NCI-H1105 treated with DMSO at 0.1 percent for 48 hours (cell line): ENCODE measurements at places on chromosomes 3 and 15.

DNA sequence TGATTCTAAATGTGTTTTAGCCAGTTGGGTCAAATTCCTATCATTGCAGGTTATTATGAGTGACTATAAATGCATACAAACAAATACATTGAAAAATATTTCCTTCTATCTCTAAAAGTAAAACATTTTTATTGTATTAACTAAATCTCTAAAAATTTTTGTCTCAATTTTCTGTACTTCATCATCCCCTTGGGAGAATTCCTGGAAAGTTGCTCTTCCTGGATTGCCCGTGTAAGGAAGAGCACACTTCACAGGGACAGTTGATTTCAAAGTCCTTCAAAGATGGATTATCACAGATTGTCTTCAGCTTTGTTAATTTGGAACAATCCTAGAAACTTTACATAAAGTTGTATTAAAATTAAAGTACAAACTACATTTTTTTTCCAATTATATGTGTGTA lies 595.6 kb downstream of the ROBO1 start:
- no peak for DNase-seq

DNA sequence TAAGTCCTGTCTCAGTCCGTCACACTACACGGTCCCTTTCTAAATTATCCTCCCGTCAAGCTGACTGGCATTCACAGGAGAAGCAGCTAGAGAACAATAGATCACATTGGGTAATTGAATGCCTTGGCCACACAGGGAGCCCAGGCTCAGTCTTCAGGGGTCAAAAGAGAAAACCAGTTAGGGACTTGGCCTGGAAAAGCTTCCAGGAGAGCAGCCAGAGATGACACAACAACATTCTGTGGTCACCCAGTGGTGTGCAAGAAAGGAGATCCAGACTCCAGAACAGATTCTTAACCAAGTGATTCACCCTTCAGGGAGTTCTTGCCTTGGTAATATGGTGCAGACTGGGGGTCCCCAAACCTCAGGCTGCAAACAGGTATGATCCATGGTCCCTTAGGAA lies 15.9 kb downstream of the ARHGAP31 start:
- no peak for DNase-seq

DNA sequence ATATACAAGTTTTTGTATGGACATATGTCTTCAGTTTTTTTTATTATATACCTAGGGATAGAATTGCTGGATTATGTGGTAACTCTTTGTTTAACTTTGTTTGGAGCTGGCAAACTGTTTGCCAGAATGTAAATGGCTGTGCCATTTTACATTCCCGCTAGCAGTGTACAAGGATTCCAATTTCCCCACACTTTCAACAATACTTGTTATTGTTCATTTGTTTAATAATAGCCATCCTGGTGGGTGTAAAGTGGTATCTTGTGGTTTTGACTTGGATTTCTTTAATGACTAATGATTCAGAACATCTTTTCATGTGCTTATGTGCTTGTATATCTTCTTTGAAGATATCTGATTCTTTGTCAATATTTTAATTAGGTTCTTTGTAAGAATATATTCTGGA lies 64.4 kb downstream of the ZNF609 start:
- DNase-seq, result no peak

DNA sequence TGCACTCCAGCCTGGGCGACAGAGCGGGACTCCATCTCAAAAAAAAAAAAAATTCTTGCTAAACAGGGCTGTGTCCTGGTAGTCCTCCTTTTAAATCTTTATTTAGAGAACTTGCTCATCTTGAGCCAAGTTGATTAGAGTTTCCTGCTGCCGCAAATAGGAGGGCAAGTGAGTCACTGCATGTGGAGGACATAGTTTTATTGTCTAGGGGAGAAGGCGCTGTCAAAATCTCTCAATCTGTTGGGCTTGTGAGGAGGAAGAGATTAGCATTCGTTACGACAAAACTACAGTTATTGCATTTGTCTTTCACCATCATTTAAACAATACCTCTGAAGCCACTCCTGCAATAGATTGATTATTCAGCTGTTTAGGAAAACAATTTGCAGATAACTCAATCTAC lies 11.5 kb downstream of the MUC4 start:
- DNase-seq, result no peak

DNA sequence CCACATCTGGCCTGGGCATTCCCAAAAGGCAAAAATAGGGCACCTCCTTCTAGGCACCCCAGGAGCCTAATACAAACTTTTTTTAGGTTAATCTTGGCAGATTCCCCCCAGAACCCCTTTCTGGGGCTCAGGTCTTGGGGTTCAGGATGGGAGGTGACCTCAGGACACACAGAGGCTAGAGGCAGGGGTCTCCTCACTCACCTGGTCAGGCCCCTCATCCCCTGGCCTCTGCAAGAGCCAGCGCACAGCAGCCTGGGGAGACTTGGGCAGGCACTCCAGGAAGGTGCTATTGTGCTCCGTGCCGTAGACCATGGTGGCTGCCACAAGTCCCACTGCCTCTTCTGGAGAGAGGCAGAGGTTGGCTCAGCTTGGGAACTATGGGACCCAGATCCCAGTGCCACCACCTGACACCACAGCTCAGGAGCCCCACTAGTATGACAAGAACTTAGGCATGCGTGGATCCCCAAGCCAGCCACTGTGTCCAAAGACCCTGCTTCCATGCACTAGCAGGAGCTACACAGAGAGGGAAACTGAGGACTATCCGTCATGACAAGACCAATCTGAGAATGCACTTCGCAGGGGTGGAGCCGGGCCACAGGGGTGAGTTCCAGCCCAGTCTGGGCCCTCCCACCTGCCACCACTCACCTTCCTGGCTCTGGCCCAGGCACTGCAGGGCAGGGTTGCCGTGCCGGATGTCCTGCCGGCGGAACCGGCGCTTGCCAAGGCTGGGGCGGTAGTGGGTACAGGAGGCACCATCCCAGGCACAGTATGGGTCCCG lies 7.4 kb downstream of the SEMA3G start:
- DNase-seq, result no peak
